ENCODE measurements at places on chromosomes 3 and 15. TPM values are rescaled to one million over a fixed set of nuclear protein-coding genes. Genes with fewer than 3 reads are reported as not detected.
A peak's percentile ranks its signal among the peaks of the same experiment; 100 is the strongest.

DNA sequence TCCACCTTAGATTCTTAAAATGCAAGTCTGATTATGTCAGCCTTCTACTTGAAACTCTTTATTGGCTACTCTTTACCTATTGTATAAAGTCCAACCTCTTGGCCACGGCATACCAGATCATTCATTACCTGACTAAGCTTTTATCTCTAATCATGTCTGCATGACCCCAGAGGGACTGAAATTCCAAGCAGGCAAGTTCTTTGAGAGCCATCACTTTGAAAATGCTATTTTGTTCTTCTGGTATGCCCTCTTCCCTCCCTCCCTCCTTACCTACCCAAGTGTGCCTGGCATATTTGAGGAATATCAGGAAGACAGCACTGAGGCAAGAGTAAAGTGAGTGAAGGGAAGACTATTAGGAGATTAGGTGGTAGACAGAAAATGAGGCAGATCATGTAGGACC, 57.5 kb downstream of the KCNMB2 start:
- no peaks in the 10 kb centered on the region for H3K27me3 ChIP-seq
- DNase-seq, result no peak
- H3K27ac ChIP-seq, result no peak overlapping the region
- no peak overlapping the region for H3K4me3 ChIP-seq

DNA sequence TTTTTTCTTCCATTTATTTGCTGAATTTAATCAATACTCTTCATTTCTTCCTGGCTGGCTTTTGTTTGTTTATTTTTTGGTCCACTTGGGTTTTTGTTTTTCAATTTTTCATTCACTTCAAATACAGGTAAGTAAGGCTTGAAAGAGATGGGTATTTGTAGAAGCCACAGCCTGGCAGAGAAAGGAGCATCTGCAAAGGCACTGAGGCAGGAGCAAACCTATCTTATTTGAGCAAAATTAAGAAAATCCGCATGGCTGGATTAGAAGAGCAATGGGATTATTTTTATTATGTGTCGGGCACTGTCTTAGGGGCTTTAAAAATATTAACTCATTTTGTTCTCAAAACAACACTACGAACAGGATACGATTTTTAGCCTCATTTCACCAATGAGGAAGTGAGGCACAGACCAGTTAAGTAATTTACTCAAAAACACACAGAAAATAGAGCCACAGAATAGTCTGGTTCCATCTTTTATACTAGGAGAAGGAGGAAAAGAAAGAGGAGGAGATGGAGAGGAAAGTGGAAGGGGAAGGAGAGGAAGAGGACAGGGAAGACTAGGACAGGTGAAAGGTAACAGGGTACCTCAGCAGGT, 35.1 kb upstream of the CCDC80 start:
- no peaks in the 10 kb centered on the region for H3K36me3 ChIP-seq
- no peaks in the 10 kb centered on the region for H3K4me1 ChIP-seq
- H3K4me3 ChIP-seq, result no peak overlapping the region
- H3K27ac ChIP-seq, result peak overlapping the region; percentile 51
- H3K27me3 ChIP-seq, result no peaks in the 10 kb centered on the region

DNA sequence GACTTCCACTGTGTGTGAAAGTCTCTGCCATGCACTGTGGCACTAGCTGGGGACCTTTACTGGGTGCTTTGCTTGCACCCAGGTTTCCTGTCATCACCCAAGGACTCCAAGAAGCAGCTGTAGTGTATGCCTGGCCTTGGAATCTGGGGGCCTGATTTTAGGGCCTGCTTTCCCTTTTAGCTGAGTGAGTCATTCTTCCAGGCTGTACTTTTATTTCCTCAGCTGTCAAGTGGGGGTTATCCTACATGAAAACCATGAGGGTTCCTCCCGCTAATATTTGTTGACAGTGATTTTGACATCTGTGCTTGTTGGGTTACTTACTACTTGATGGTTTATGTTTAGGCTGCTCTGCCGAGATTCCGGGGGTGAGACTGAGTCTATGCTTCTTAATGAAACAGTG, 18.5 kb downstream of the GORASP1 start:
- no peaks in the 10 kb centered on the region for H3K4me1 ChIP-seq
- peaks cover 3% of the 10 kb centered on the region for H3K36me3 ChIP-seq
- no peaks in the 10 kb centered on the region for H3K27me3 ChIP-seq
- no peak for DNase-seq

DNA sequence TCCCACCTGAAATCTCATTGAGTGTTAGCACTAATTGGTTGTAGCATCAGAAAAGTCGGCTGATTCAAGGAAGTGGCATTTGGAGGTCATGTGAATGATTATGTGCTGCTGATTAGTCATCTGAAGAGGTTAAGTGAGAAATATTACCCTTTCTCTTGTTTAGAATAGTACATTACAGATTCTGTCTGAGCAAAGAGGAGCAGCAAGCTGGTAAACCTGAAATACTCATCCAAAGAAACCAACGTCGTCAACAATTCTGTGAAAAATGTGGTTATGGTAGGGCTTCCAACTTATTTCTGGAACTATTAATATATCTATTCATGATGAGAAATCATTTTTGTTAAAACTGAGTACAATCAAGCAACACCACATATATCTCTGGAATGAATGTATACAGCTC, 1024.9 kb downstream of the TUSC7 start:
- no peaks in the 10 kb centered on the region for H3K27me3 ChIP-seq
- no peaks in the 10 kb centered on the region for H3K4me1 ChIP-seq
- no peak overlapping the region for H3K27ac ChIP-seq
- no peak for DNase-seq

HESX1 gene
- total RNA-seq, result not detected

PHLDB2 gene
- 56.9 TPM for total RNA-seq

SLC12A8 gene
- total RNA-seq, result not detected
